ENCODE measurements at places on chromosomes 5 and 9. TPM values are rescaled to one million over a fixed set of nuclear protein-coding genes. Genes with fewer than 3 reads are reported as not detected.

DNA sequence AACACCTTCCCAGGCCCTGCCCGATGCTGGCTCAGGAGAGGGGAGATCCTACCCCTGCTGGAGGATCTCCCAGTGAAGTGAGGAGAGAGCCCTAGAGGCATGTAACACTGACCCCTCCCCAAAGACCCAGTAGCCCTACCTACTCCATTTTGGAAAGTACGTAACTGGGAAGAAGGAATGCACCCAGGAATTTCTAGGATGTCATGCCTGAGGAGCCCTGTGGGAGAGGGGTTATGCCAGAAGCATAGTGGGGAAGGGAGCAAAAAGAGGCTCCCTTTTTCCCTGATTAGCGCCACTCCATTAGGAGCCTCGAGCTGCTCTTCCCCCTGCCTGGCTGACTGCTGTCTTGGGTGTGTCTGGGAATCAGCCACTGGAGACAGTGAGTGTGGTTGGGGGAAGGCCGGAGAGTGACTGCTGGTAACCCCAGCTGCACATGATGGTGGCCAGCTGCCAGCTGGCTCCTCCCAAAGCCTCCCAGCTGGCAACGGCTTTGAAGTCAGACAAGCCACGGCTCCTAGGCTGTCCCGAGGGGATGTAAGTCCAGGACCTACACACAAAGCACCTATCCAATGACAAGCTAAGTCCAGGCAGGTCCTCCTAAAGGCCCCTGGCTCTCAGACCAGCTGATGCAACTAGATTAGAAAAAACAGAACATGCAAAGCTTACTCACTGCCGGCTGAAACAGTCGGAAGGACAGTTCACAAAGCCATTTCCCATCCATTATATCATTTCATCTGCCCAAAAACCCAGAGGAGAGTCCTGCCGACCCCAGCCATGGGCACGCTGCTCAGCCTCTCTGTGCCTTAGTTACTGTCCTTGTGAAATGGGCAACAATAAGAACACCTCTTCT, 136.5 kb upstream of the ABCA1 start:
- DNase-seq = peak; percentile 73

GRCh38 chr5:126651013-126651577, 50.3 kb downstream of the PHAX start:
- DNase-seq = no peak

Gene SLC45A2
- polyA plus RNA-seq = 1.0 TPM

Gene IFNA13
- polyA plus RNA-seq = not detected

DNA sequence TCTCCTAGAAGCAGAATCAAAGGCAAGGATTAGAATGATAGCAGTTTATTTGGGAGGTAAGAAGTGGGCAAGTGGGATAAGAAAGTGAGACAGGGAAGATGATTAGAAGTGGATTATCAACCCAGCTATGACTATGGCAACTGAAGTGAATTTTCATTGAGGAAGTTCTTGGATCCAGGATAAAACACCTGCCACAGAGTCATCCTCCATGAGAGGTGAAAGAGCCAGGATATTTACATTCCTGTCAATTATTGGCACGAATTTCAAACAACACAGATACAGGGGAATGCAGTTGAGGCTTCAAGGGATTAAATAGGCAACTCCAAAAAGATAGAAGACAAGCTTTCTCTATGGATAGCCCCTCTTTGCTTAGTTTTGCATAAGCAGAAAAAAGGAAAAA, 31.8 kb upstream of the ZNF366 start:
- DNase-seq = no peak

DNA sequence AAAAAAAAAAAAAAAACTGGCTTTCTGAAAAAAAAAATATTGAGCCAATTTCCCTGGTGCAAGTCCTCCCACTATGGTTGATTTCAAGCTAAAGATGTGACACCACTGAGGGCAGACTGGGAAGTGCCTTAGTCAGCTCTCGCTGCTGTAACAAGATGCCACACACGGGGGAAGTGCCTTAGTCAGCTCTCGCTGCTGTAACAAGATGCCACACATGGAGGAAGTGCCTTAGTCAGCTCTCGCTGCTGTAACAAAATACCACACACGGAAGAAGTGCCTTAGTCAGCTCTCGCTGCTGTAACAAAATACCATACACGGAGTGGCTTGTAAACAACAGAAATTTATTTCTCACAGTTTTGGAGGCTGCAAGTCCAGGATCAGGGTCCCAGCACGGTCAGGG, 23.4 kb downstream of the BTNL9 start:
- DNase-seq = no peak

Gene SLC22A4
- polyA plus RNA-seq = 7.6 TPM

DNA sequence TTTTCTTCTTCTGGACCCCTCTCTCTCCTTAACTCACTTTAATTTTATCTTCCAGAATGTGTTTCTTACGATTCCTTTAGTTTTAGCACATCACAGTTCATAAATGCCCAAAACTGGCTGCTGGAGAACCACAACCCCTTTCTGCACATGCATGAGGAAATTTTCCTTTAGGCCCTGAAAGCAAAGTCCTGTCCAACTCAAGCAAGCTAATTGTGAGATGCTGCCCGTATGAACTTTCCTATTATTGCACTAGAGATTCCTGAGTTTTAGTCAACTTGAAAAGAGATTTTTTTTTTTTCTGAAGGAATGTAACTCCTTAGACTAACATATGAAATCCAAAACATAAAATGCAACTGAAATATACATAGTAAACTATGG, 52.1 kb upstream of the DAB2 start:
- DNase-seq = no peak

DNA sequence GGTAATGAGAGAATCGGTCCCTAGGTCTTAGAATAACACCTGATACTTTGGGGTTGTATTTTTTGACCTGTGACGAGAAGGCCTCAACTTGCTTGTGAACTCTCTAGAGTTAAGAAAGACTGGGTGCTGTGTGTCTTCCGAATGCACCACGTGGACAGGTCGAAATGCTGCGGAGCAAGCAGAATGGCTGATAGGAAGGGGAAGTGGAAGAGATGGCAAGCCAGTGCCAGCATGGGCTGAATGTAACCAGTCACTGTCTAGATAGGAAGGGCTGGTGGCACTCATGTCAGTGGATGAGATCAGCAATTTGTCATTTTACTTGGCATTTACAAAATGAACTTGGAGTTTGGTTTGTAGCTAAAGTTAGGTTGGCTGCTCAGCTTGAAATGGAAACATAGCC, 5.6 kb downstream of the OTULINL start:
- DNase-seq = no peak

Gene HTR4
- polyA plus RNA-seq = not detected

Gene SEMA5A
- 46.3 TPM for polyA plus RNA-seq

- DNase-seq = no peak
Observed at GRCh38 chr5:98606961-98607360, 166.5 kb upstream of the RGMB start.

GRCh38 chr9:135701067-135701958, 672 bp upstream of the KCNT1 start:
- no peak for DNase-seq

- no peak for DNase-seq
Observed at GRCh38 chr9:137064027-137064879, 6.1 kb downstream of the SAPCD2 start.

Gene LHX3
- not detected for polyA plus RNA-seq

Gene PRUNE2
- polyA plus RNA-seq = 16.4 TPM

DNA sequence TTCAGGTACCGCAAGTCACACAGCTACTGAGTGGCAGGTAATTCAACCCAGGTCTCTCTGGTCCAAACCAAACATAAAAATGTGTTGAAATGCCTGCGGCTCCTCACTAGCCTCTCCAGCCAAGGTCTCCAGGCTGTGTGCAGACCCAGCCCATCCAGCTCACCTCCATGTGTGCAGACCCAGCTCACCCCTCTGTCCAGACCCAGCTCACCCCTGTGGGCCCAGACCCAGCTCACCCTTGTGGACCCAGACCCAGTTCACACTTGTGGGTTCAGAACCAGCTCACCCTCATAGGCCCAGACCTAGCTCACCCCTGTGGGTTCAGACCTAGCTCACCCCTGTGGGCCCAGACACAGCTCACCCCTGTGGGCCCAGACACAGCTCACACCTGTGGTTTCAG, 188.0 kb upstream of the ADCY2 start:
- DNase-seq = no peak

Gene PTBP3
- 107 TPM for polyA plus RNA-seq

Gene IL7R
- polyA plus RNA-seq = 0.45 TPM

DNA sequence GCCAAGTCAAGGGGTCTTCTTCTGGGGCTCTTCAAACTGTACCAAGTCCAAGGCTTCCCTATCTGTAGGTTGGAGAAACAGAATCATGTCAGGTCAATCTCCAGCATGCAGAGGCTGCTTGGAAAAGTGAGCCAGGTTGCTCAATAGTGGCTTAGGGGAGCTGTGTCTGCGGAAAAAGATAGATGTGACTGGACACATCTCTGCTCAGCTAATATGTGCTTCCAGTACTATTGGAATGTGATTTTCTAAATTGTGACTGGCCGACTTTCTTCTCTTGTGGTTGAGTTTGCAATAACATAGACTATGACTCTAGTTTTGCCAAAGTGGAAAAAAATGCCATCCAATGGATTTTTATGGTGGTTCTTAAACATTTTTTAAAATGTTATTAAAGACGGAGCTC, 136.7 kb downstream of the BOD1 start:
- no peak for DNase-seq

Gene NR5A1
- polyA plus RNA-seq = not detected

GRCh38 chr5:138449501-138450239, 10.8 kb downstream of the REEP2 start:
- DNase-seq = peak; percentile 80

DNA sequence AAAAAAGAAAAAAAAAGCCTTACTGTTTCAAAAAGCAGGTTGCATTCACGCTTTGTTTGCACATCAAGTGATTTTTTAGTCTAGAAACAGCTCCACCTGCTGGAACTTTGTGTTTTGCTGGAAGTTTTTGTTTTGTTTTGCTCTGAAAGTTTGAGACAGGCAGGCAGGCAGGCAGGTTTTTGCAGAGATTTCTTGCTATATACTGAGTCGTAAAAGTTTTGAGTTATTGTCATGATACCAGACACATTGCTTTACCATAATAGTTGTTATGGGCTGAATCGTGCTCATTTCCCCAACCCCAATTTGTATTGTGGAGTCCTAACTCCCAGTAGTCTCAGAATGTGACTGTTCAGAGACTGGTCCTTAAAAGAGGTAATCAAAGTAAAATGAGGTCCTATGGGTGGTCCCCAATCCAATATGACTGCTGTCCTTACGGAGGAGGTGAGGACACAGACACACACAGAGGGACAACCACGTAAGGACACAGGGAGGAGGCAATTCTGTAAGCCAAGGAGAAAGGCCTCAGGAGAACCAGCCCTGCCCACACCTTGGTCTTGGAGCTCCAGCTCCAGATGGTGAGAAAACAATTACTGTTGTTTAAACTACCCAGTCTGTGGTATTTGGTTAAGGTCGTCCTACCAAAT, 20.9 kb downstream of the OR2Y1 start:
- peak; percentile 70 for DNase-seq
